ENCODE measurements at places on chromosomes 13 and 19.

DNA sequence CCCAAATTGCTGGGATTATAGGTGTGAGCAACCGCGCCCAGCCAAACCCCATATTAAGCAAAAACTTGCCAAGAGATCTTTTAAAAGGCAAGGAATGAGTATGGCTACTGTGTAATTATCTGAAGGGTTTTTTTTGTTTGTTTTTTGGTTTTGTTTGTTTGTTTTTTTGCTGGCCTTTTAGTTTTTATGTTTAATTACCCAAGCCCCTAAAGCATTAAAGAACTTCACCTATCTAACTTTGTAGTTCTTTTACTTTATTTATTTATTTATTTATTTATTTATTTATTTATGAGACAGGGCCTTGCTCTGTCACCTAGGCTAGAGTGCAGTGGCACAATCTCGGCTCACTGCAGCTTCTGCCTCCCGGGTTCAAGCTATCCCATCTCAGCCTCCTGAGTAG is 40.3 kb upstream of the GARRE1 start:
- no peak for DNase-seq

- DNase-seq = peak; percentile 58
Measured at GRCh38 chr13:27171244-27171826, at the start of gene USP12. USP12 (minus strand) TSS chr13:27171811; CDS start chr13:27171639, 172 bp downstream.

GRCh38 chr19:27729332-27729731 is 1483.6 kb downstream of the UQCRFS1 start:
- no peak for DNase-seq

DNA sequence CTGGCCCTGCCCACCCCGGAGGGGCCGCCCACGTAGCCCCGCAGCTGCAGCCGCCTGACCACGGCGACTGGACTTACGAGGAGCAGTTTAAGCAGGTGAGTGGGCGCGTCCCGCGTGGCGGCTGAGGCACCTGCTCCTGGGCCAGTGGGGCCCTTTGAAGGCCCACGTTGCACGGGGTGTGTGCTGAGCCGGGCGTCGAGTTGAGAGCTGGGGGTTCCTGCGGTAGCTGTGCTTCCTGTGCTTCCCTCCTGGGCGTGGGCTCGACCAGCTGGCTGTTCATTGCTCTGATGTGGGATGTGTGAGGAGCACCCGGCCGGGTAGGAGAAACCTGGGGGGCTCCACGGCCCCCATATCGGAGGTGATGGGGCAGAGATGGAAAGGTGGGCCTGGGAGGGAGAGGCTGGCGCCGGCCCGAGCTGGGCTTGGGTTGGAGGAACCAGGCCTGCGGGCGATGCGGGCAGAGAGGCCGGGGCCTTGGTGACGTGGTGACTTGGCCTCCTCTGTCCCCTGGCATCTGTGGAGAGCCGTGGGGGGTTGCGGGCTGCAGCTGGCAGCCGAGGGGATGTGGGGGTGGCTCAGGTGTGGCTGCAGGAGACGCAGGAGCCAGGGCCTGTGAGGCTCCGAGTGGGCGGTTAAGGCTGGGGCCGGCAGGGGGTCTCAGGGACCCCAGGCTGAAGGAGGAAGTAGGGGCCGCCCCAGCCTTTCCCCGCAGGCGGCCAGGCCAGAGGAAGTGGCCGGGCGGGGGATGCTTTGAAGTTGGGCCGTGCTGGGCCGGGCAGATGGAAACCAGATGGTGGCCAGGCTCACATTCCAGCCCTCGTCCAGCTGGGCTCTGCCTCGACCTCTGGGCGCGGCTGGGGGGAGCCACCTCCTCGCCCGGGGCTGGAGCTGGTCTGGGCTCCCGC is 7.1 kb downstream of the ARID3A start:
- DNase-seq = no peak

- no peak for DNase-seq
Measured at GRCh38 chr13:21668732-21669275, 2.1 kb upstream of the FGF9 start.
